H9 (cell line): ENCODE measurements at places on chromosomes 1 and 21. TPM values are rescaled to one million over a fixed set of nuclear protein-coding genes. Genes with fewer than 3 reads are reported as not detected.

The C8A gene
- not detected in 2 replicates for total RNA-seq

The BRINP3 gene
- total RNA-seq, result not detected in 2 replicates

The BTG3 gene
- 30.9 and 32.2 TPM in 2 replicates for total RNA-seq

The DNAH14 gene
- total RNA-seq, result 38.2 and 39.7 TPM in 2 replicates

The SLC22A15 gene
- total RNA-seq, result 3.2 and 3.5 TPM in 2 replicates

The TAS1R1 gene
- not detected in 2 replicates for total RNA-seq

The FMO4 gene
- total RNA-seq, result 1.8 and 3.0 TPM in 2 replicates

The MYOG gene
- total RNA-seq, result not detected in 2 replicates

The PCP4 gene
- 0.59 and 0.77 TPM in 2 replicates for total RNA-seq

The LRRC3 gene
- 2.6 and 3.1 TPM in 2 replicates for total RNA-seq

The PRDM15 gene
- 9.9 TPM in 2 replicates for total RNA-seq

The LENEP gene
- 1.4 and 2.8 TPM in 2 replicates for total RNA-seq
